NCI-H2081 (cell line): ENCODE measurements at places on chromosomes 16 and 17.

DNA sequence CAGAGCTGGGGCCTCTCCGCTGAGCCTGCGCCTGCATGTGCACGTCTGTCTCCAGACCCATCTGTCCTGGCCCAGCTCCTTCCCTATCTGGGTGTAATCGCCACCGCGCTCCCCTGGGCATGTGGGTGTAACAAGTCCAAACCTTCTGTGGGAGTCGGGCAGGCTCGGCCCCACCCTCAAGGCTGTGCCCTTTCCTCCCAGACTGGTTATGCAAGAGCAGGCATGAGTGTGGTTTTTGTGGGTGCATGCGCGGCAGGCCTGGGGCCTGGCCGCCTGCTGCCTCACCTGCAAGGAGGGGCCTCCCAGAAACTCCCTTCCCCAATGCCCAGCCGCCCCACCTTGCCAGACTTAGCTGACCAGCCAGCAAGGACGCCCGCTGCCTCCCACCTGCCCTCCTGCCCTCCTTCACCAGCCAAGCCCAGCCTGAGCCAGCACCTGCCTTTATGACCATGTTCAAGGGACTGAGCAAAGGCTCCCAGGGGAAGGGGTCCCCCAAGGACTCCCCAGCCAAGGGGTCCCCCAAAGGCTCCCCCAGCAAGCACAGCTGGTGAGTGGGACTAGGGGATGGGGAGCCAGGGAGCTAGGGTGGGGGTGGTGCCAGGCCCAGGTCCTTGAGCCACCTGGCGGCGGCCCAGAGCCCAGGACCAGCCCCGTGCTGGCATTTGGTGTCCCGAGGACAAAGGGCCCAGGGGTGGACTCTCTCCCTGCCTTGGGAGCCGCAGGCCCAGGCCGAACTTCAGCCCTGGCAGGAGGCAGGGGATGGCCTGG is at the start of gene EVPLL:
TSS of gene EVPLL (plus strand) at position 342 of the 768 bp plus-strand sequence. CDS start 3,160 bp downstream, outside the sequence.
- no peak for DNase-seq

GRCh38 chr17:70207184-70207583 is 37.9 kb downstream of the KCNJ2 start:
- no peak for DNase-seq

- no peak for DNase-seq
Observed at GRCh38 chr17:14622615-14623101, 321.8 kb downstream of the HS3ST3B1 start.

DNA sequence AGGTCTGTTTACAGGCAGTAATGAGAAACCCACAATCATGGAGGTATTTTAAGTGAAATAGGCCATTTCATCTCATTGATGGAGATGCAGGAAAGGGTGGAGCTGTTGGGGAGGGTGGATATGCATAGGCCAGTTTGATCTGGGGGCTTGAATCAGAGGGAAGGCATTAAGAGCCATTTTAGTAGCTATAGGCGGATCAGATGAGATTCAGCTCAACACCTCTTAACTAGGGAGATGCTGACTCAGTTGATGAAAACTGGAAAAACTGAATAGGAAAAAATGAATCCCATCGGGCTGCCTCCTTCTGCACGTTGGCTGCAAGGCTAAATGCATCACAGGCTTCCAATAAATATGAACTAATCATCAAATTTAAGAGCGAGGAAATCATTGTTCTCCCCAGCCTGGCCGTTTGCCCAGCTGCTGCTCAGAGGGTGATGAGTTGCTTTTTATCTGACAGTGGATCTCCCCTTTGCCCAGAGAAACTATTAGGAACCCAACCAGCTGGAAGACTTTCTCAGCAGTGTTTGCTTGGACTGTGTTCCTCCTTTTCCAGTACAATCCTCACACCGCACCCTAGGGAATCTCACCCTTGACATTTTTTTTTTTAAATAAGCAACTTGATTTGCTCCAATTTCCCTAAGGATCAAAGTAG is 149.6 kb downstream of the SOX9 start:
- peak; percentile 68 for DNase-seq

GRCh38 chr16:67846320-67847063 is at the start of gene NUTF2:
Gene NUTF2, plus strand, starts transcription at chr16:67846933. Its CDS starts 18,198 bp downstream, at chr16:67865131.
- peak; percentile 91 for DNase-seq

GRCh38 chr17:59769887-59770286 is 62.4 kb downstream of the VMP1 start:
- DNase-seq: no peak

- DNase-seq: no peak
Observed at GRCh38 chr17:7477392-7478275, 1.8 kb downstream of the ZBTB4 start.

DNA sequence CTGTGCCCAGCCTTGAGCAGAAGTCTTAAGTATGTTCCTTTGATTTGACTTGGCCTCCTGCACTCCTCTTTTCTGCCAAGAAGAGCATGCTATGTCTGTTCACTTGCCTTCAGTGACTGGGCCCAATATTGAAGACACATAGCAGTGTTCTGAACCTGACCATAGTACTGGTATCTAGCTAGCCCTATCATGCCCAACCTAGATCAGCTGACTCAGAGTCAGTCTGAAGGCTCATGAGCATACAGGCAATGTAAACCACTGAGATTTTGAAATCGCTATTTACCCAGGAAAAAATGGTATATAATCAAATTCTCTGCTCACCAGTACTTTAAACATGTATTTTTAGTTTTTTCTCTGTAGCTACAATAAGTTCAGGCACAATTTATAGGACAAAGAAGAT is 129.4 kb downstream of the TANC2 start:
- DNase-seq: no peak

GRCh38 chr17:58822148-58823050 is 66.7 kb downstream of the PPM1E start:
- DNase-seq: peak; percentile 40

DNA sequence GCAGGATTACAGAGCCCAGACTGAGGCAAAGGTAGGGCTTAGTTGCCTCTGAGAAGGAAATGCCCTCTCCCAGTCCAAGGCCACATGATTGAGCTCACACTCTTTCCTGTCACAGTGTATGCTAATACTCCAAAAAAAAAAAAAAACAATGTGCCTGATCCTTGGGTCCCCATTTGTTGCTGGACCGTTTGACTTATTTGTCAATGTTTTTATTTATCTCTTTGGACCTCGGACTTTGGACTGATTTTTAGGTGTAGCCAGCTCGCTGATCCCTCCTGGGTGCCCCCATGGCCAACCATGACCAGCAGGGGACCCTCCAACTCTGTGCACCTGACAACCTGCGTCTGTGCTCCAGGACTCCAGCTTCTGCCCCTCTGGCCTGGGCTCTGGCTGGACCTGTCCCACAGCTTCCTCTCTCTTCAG is 622 bp upstream of the CCL16 start:
- DNase-seq: no peak

DNA sequence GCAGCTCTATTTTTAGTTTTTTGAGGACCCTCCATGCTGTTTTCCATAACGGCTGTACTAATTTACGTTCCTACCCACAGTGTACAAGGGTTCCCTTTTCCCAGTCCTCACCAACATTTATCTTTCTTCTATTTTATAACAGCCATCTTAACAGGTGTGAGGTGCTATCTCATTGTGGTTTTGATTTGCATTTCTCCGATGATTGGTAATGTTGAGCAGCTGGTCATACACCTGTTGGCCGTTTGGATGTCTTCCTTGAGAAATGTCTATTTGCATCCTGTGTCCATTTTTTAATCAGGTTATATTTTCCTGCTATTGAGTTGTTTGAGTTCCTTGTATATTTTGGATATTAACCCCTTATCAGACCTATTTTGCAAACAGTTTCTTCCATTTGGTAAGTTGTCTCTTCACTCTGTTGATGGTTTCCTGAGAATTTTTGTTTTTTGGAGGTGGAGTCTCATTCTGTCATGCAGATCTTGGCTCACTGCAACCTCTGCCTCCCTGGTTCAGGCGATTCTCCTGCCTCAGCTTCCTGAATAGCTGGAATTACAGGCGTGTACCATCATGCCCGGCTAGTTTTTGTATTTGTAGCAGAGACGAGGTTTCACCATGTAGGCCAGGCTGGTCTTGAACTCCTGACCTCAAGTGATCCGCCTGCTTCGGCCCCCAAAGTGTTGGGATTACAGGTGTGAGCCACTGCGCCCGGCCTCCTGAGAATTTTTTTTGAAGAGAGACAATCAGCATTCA is 279.6 kb downstream of the SNX29 start:
- DNase-seq: peak; percentile 22

- no peak for DNase-seq
Observed at GRCh38 chr16:30725418-30725792, 22.8 kb upstream of the PHKG2 start.

GRCh38 chr17:3897731-3898130 is 4.9 kb upstream of the CAMKK1 start:
- DNase-seq: no peak

GRCh38 chr17:39138431-39139160 is 12.8 kb downstream of the PLXDC1 start:
- no peak for DNase-seq

GRCh38 chr17:44323359-44324091 is 1.1 kb downstream of the SLC25A39 start:
- no peak for DNase-seq

GRCh38 chr16:2739625-2740430 is 12.6 kb upstream of the SRRM2 start:
- DNase-seq: no peak

DNA sequence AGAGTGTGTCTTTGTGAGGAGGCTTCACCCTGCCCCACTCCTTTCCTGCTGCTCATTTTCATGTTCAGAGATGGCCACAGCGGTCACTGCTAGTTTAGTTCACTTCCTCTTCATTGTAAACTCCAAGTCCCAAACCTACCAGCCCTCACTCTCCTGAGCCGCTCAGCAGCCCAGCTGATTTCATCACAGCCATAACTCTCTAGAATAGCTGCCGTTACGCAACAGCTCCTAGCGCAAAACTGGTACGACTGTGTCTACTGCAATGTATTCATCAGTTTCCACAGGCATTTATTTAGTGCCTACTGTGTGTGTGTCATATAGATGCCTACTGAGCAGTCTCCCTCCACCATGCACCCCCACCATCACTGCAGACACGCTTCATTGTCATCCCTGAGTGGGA is 233.5 kb upstream of the RPL38 start:
- DNase-seq: no peak

DNA sequence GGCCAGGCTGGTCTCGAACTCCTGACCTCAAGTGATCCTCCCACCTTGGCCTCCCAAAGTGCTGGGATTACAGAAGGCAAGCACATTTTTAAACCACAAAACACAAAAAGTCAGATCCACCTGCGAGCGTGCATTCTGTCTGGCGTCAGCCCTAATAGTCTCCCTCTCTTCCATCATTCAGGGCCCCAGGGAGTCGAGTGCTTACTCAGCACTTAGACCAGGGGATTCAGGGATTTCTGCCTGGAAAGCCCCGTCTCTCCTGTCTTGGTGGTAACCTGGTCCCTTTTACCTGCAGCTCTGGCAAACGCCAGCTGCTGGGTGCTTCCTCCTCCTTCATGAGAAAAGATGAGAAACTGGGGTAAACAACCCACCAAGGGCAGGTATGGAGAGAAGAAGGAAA is 443.1 kb downstream of the SOX9 start:
- DNase-seq: no peak

GRCh38 chr16:9772526-9773225 is 409.6 kb downstream of the GRIN2A start:
- no peak for DNase-seq

GRCh38 chr17:15973834-15974233 is 25.7 kb downstream of the ZSWIM7 start:
- no peak for DNase-seq

DNA sequence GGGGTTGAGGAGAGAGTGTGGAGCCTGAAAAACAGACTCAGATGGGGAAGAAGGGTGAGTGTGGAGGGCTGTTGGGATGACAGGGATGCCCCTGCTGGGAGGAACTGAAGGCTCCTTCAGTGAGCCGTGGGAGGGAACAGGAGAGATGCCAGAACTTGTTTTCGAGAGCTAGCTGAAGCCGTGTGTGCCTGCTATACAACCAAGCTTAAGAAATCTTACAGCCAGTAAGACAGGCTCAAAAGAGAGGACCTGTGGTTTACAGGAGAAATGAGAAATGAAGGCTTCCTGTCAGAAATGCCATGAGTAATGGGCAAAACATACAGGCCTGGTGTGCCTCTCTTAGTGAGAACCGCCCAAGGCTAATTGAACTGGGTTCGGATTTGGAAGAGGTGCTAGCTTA is 99.6 kb downstream of the SPACA3 start:
- no peak for DNase-seq

DNA sequence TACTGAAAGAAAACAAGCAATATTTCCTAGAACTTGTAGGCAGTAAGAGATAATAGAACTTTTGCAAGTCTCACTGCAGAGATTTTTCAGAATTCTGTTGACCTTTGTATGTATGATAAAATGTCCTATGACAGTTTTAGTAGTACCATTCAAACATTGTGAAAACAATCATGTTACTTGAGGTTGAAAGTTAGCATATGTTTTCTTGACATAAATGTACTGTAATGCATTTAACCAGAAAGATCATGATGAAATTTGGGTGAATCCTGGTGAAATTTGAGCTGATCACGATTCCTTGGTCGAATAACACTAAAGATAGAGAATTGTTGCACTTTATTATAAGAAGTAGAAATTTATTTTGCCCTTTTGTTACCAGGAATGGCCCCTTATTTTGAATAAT is 85.7 kb downstream of the TAOK1 start:
- DNase-seq: no peak

GRCh38 chr16:75519175-75519574 is 16.7 kb downstream of the CHST5 start:
- DNase-seq: no peak

- no peak for DNase-seq
Observed at GRCh38 chr17:699345-699744, 15.3 kb downstream of the VPS53 start.
